ENCODE measurements at places on chromosomes 1 and 21.
A peak's percentile ranks its signal among the peaks of the same experiment; 100 is the strongest.

DNA sequence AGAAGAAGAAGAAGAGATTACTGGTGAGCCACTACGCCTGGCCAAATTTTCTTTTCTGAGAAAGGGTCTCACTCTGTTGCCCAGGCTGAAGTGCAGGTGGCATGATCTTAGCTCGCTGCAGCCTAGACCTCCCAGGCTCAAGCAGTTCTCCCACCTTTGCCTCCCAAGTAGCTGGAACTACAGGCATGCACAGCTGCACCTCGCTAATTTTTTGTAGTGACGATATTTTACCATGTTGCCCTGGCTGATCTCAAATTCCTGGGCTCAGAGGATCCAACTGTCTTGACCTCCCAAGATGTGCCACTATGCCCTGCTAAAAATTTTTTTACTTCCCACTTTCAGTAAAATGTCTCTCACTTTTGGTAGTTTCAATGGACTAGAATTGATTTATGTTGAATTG is 24.4 kb downstream of the TMEM200B start:
- no peak for DNase-seq

- DNase-seq, result peak; percentile 51
These were observed at the start of gene MANEAL for GRCh38 chr1:37793773-37794371. Gene MANEAL (plus strand): TSS chr1:37793847. CDS start chr1:37794183, 336 bp downstream.

DNA sequence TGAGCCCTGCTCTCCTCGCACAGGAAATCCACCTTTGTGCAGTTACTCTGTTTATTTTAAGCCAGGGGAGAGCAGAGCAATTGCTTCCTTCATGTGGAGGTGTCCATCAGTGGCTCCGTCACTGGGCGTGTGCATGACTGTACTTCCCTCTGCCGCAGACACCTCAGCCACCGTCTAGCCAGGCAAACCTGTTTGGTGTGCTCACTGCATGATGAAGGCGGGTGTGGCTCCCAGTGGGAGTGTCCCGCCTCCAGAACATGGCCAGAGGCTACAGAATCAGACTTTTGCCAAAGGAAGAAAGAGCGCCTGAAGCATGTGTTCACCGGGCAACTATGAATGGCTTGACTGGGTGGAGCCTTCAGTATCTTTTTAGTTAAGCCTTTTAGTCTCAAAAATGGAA is 26.1 kb upstream of the LAMC2 start:
- no peak for DNase-seq

DNA sequence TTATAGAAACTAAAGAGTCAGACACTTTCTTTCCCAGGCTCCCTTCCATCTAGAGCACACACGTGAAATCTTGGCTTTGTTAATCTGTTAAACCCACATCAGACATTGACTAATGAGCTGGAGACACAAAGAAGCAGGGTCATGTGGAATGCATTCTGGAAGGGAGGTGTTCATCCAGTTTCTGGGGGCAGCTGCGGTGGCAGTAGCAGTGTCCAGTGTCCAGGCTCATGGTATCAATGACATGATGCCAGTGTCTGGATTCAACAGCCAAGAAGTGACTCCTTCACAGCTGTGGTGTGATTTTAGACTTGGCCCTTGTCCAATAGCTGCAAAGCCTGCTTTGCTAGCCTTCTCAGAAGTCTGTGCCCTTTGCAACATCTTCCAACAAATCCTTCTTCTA is 95.2 kb downstream of the NTPCR start:
- no peak for DNase-seq

GRCh38 chr1:200512191-200512590 is 102.4 kb upstream of the ZNF281 start:
- no peak for DNase-seq

DNA sequence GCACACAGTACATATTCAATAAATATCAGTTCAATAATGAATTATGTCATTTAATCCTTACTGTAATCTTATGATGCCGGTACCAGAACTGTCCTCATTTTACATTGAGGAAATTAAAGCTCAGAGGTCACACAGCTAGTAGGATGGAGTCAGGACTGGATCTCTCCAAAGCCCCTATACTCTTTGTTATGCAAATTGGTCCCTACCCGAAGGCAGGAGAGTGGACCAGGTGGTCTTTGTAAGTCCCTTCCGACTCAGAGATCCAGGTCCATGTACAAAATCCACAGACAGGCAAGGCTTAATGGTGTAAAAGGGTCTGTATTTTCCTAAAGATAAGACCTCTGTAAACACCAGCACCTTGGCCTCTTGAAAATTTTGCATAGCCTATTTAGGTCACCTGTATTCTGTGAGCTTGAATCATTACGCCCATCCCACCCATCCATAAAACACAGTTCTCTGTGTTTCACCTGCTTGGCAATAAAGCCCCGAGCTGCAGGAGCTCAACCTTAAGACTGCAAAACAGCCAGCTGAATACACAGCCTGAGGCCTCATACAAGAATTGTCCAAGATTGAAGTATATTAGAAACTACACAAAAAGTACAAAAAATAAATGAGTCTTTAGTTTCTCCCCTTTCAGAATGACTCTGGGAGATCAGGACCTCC is 41.7 kb downstream of the PLXNA2 start:
- no peak for DNase-seq

DNA sequence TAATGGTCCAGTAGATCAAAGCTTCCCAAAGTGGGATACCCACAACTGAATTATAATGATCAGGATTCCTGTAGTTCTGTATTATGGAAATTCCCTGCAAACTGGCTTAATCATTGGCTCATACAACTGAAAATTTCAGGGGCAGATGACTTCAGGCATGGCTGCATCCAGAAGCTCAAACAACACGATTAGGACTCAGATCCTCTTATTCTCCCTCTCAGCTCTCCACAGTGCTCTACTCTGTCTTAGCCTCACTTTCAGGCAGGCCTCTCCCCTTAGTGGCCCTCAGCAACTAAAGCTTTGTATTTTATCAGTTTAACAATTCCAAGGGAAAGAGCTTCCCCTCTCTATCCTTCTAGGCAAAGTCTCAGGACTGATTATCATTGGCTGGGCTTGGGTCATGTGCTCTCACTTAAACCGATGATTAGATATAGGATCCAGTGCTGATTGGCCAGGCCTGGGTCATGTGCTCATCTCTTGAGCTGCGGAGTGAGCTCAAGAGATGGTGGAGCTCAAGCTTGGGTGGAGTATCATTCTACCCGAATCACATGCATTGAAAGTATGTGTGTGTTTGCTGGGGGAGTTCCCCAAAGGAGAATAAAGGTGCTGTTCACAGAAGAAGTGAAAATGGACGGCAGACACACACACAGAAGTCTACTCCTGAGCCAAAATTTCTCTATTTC is 57.9 kb upstream of the RUNX3 start:
- no peak for DNase-seq

- peak; percentile 45 for DNase-seq
These were observed 585 bp downstream of the NEGR1 start for GRCh38 chr1:72281637-72282270.

DNA sequence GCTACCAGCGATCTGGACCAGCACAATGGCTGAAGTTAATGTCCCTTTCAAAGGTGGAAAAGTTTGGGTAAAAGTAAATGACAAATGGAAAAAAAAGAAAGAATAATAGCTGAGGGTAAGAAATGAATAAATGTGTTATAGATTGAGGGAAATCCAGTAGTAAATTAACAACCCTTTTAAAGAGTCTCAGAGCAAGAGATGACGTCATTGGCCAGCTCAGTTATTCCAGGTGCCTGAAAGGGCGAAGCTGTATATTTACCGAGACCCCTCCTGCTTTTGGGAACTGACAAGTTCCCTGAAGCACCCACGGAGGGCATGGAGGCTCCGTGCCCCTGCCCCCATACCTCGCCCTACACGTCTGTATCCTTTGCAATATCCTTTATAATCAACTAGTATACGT is 40.5 kb upstream of the KCNJ6 start:
- DNase-seq, result no peak

DNA sequence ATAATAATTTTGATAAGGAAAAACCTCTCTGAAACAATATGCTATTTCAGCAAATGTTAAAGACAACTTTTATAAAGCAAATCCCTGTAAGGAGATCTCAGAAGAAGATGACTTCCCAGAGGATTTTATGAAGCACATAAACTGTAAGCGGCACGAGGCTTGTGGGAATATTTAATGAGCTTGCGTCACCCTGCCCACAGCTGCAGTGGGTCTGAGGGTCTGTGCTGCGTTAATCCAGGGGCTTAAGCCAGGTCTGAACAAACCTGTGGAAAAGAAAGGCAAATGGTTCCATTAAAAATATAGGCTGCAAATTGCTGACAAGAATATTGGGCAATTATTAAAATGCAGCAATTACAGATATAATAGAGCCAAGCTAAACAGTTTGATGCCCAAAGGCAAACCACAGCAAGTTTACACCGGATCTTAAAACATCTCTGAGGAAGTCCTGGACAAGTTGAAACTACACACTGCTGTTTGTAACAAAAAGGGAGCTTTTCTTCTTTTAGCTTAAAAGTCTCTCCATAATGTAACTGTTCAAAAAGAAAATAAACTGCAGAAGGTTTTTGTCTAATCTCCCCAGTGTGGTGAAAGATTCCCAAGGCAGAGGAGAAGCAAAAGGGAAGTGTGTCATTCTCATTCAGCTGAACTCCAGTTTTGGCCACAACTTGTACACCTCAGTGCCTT is 21.8 kb downstream of the TGFBR3 start:
- DNase-seq, result no peak

- DNase-seq, result no peak
These were observed 76.7 kb upstream of the GALNT2 start for GRCh38 chr1:229990326-229990725.

DNA sequence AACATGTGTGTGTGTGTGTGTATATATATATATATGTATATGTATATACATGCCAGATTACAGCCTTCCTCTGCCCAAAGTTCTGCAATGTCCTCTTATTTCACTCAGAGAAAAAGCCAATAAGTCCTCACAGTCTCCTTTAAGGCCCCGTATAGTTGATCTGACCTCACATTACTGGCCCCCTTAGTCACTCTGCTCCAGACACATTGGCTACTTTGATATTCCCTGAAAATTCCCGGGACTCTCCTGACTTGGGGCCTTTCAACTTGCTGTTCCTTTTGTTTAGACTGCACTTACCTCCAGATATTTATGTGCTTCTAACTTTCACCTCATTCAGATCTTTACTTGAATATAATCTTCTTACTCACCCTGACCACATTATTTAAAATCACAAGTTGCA is 4.2 kb upstream of the BSDC1 start:
- no peak for DNase-seq

DNA sequence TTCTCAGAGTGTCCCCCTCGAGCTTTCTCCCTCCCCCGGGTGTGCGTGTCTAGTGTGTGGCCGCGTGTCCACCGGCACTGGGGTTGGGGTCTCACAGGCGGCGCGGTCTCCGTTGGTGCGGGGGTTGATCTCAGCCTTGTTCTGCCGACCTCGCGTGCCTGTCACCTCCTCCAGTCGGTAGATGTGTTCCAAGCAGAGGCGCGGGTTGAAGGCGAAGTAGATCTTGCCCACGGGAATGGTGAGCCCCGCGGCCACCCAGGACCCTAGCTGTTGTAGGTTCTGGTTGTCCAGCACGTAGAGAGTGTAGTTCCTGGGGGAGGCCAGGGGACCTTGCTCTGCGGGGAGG is 9.8 kb downstream of the INSRR start:
- no peak for DNase-seq

GRCh38 chr1:240462766-240463395 is 149.1 kb downstream of the GREM2 start:
- DNase-seq, result no peak

- DNase-seq, result no peak
These were observed 11.4 kb downstream of the SCMH1 start for GRCh38 chr1:41230656-41231055.

DNA sequence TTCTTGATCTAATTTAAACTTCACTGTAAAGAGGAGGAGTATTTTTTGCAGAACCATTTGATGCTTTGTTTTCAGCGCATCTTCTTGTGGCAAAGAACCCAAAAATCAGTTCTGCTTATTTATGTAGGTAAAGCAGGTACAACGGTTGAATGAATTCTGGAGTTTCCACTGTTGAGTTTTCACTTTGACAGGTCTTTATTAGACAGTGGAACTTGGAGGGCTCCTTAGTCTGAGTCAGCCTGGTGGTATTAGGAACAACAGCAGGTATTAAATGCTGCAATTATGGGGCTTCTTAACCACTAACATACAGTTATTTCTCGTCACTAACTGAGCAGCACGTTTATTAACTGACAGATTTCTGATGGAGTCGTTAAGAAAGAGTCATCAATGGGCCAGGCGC is 1.2 kb downstream of the LRIG2 start:
- no peak for DNase-seq

- no peak for DNase-seq
These were observed 61.7 kb upstream of the EDN2 start for GRCh38 chr1:41545996-41546832.

DNA sequence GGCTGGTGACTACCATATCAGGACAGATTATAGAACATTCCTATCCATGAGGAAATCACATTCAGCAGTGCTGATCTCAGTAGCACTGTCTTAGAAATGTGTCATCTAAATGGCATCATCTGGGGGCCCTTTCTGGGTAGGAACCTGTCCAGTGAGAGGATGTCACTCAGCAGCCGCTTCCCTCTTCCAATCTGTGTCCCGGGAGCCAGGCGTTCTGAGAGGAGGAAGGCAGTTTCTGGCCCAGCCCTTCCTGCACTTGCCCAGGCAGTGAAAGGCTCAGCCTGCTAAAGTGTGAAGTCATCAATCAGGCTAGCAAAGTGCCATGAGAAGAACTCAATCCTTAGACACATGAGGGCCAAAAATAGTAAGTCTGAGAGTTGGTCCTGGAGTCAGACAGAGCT is 25.6 kb downstream of the RAB4A start:
- DNase-seq, result no peak

DNA sequence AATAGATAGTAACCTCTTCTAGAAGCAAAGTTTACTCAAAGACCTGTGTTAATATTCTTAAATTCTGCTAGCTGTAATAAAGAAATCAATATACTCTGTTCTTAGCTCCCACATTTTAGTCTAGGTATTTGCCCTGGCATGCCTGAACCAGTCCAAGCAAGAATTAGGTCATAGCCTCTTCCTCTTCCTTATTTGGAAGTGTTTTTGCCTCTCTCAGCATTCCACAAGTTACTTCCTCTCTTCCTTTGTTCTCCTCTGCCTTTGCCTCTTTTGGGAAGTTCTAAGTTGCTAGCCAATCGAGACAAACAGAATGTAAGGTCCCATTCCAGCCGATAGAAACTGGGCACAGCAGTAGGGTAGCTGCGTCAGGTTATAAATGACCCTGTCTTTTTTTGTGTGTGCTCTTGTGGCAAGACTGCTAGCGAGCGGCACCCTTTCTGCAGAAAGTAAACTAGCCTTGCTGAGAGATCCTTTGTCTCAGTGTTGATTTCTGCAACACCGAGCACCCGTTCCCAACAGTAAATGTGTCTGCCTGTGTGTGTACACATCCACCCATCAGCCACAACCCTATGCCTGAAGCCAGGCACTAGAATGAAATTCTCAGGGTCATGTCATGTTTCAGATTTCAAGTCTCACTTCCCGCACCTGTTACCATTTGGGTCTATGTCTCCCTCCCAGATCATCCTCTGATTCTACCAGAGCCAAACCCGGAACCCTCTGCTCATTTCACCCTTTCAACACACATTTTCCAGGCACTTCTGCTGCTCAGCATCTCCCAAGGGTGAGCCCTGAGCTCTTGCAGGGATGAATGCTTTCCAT is 37.5 kb downstream of the LRRC3 start:
- DNase-seq, result no peak

- no peak for DNase-seq
These were observed 4.3 kb downstream of the GBP2 start for GRCh38 chr1:89121641-89122040.

Measured in hypothalamus (tissue), 51 donors.